ENCODE measurements at places on chromosomes 2 and 18.

GRCh38 chr2:54601339-54601738 lies 122.1 kb upstream of the EML6 start:
- DNase-seq = no peak

DNA sequence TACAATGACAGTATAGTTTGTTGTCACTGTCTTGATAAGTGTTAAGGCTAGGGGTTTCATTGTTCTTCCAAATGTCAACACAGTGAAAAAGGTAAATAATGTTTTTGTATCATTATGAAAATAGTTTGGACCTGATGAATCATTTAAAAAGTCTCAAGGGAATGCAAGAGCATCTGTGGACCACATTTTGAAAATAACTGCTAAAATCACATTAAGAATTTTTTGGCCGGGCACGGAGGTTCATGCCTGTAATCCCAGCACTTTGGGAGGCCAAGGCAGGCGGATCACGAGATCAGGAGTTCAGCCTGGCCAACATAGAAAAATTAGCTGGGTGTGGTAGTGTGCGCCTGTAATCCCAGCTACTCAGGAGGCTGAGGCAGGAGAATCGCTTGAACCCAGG lies 10.3 kb downstream of the SCN1A start:
- DNase-seq = no peak

DNA sequence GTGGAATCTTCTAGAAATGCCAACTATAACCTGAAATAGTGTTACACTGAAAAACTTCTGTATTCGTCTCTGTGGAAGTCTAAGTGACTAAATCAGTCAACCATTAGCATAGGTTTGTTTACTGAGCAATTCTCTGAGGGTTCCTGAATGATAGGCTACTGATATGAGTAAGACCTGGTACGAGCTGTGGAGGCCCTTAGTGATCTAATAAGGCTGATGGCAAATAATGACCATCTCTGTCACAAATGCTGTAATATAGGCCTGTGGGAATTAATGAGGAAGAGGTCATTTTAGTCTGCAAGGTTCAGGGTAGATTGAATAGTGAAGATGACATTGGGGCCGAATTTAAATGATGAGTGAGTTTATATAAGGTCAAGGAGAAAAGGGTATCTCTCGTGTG lies 82.5 kb downstream of the MGAT5 start:
- DNase-seq = no peak

GRCh38 chr2:105102963-105103421 lies 65.1 kb downstream of the MRPS9 start:
- DNase-seq = no peak

DNA sequence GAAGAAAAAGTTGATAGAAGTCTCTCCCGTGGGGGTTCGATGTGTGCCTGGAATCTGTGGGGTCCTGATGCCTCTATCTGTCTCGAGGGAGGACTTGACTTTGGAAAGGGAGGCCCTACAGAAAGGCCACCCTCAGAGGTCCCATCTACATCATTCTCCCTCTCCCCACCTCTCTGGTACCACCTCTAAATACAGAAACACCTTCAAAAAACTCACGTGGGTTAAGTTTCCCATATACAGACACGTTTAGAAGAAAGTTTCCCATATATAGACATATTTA lies 5.3 kb upstream of the TMEM37 start:
- no peak for DNase-seq

- DNase-seq = no peak
These were observed 1326.0 kb downstream of the LRP1B start for GRCh38 chr2:140804700-140805260.

GRCh38 chr2:97739893-97740245 lies 26.5 kb downstream of the ZAP70 start:
- no peak for DNase-seq

DNA sequence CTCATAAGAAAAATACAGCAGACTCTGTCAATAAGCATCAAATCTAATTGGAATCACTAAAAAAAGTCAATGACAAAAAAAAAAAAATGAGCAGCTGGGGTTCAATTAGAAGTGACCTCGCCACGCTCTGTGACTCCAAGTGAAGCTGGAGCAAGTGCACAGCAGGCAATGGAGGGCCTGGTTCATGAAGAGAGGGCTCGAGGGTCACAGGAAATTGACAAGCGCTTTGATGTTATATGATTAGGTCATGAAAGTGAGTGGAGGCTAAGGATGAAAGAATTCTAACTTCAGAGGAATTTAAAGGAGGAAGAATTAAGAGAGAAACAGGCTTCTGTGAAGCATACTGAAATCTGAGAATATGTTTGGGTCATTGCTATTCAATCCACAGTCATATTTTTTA lies 85.4 kb upstream of the TMEM18 start:
- no peak for DNase-seq

Measured in activated T-cell treated with anti-CD3 and anti-CD28 coated beads for 24 hours (primary cell).